ENCODE measurements at places on chromosomes 4 and X.

DNA sequence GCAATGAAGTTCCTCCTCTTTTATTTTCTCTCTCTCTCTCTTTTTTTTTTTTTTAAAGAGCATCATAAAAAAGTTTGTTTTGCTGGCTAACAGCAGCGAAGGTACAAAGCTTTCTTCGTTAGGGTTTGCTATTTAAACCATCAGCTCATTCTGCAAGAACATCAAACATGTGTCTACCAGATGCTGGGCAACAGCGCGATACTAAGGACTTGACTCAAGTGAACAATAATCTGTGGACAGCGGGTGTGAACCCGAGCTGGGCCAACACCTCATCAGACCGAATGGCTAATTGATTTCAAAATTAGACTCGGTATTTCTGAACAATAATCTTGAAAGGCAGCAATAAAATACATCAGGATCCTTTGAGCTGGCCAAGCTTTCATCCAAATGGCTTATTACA is 246.4 kb downstream of the FBXO8 start:
- DNase-seq: no peak

DNA sequence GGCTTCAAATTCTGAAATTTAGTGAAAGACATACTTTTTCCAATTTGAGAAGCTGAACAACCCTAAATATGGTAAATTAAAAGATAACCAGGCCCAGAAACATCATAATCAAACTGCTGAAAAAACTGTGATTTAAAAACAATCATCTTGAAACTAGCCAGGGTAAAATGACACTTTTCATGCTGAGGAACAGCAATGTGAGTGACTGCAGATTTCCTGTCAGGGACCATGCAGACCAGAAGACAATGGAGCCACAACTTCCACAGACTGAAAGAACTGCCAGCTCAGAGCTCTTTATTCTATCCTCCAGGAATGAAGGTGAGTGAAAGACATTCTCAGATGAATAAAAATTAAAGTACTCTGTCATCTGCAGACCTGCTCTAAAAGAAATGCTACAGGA is 73.3 kb downstream of the NAT8L start:
- DNase-seq: no peak

DNA sequence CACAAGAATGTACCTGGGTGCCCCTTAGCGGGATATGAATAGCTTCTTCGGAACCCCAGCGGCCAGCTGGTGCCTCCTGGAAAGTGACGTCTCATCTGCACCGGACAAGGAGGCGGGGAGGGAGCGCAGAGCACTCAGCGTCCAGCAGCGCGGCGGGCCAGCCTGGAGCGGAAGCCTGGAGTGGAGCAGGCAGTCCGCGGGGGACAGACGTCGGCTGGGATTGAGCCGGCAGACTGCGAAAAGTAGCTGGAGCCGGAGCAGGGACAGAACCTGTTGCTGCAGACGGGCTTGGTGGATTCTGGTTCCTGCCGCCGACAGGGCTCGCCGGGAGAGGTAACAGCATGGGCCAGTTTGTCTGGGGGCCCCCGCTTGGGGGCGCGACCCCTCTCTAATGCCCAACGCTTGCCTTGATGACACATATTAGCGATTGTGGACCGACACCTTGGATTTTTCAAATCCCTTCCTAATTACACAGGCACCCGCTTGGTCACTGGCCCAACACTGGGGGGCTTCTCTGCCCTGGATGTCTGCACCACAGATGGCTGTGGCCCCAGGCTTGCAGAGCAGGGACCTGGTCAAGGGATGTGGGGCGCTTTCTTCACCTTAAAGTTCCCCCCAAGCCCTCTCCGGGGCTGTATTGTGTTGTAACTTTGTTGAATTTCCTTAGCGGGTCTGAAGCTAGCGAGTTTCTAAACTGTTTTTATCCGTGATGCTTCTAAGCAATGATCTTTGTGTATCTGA is at the start of gene NPFFR2:
NPFFR2 (plus strand) TSS at position 133 of the 741 bp plus-strand sequence. CDS start 96,592 bp downstream, outside the sequence.
- no peak for DNase-seq

DNA sequence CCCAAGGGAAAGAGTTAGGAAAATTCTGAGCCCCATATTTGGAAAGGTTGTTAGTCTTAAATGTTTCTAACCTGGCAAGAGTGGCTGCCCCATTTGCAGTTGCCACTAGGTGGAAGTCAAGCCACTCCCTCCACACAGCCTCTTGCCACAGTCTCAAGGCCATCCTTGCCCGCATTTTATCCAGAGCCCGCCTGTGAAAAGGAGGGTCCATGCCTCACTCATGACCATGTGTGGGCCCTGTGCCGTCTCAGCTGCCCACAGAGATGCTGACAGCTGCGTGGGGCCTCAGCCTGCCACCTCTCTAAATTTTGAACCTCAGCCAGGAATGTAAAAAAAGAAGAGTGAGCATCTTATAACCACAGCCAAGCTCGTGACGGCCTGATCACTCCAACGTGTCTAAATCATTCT is 201.5 kb upstream of the FAM241A start:
- DNase-seq: no peak

- no peak for DNase-seq
Observed at GRCh38 chrX:46635186-46635585, 61.6 kb downstream of the CHST7 start.

DNA sequence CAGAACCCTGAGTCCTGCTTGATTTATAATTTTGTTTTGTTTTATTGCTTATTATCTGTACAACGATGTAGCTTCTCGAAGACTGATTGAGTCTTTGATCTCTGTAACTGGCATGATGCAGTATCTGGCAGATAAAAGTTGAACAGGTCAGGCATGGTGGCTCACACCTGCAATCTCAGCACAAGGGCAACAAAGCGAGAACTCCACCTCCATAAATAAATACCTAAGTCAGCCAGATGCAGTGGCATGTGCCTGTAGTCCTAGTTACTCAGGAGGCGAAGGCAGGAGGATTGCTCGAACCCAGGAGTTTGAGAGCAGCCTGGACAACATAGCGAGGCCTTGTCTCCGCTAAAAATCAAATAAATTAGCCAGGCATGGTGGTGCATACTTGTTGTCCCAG is 15.7 kb upstream of the WDR19 start:
- no peak for DNase-seq

DNA sequence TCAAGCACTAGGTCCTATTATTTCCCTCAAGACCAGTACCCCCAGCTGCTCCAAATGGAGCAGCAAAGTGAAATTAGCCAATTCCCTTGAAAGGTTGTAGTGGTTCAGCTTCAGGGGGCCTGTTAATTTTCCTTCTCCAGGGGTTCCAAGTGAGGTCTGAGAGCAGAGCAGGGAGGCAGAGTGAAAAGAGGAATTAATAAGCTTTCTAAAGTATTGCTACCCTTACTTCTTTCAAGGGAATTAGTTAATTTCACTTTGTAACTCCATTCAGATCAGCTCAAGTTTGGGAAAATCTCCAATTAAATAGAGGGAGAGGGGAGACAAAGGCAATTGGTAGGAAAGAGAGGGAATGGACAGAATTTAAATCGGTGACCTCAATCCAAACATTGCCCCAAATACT is 78.7 kb upstream of the SLC7A11 start:
- no peak for DNase-seq

DNA sequence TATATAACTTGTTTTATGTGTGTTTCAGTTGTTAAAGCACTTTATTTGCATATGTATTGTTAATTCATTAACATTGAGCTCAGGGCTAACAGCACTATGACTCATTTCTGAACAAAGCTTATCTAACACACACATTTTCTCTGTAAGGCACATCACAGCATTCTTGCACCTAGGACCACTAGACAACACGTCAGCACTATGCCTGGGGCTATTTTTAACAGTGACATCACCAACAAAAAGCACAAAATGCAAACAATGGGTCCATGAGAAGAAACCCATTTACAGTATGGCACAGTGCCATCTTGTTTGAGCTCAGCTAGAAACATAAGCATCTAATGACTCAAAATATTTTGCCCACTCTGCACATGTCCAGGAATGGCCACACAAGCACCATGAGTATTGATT is 124.4 kb downstream of the RELL1 start:
- no peak for DNase-seq

DNA sequence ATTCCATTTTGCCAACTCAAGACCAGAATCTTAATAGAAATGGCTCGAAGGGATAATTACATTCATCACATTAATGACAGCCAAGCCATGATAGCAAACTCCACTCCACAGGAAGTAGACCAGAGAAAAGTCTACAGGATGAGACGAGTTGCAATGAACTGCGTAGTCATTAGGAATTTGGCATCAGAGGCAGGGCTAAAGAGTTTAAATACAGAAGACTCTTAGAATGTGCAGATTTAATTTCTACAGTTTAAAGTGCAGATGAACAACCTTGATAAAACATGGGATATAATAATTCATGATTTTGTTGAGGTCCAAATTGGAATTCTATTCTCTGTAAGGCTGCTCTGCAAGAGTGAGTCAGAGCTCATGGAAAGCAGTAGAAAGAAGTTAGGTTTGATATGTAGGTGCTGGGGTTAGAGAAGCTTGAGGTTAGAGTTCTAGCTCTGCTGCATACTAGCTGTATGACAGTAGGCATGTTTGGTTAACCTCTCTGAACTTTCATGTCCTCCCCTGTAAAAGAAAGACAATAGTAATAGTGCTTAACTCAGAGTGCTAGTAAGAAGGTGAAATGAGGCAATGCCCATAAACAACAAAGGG is 32.2 kb downstream of the LNX1 start:
- no peak for DNase-seq

- DNase-seq: no peak
Observed at GRCh38 chr4:7628432-7628831, 193.7 kb upstream of the PSAPL1 start.

GRCh38 chrX:33160273-33160672 is 51.1 kb downstream of the DMD start:
- DNase-seq: no peak

DNA sequence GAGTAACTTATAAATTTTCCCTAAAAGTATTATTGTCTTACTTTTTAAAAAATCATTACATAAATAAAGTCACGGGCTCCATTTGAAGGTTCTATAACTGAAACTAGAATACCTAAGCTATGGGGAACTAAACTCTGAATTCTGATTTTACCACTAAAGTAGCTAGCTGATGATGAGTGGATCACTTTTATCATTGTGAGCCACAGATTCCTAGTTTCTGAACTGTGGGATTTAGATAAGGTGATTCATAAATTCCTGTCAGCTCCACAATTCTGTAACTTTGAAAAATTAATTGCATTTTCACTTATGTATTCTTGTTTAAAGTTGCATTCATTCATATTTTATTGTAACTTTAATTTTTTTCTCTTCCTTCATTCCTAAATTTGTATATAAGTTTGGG is 540.9 kb downstream of the GBA3 start:
- DNase-seq: no peak

- no peak for DNase-seq
Observed at GRCh38 chr4:8381814-8382581, 58.5 kb downstream of the ACOX3 start.

DNA sequence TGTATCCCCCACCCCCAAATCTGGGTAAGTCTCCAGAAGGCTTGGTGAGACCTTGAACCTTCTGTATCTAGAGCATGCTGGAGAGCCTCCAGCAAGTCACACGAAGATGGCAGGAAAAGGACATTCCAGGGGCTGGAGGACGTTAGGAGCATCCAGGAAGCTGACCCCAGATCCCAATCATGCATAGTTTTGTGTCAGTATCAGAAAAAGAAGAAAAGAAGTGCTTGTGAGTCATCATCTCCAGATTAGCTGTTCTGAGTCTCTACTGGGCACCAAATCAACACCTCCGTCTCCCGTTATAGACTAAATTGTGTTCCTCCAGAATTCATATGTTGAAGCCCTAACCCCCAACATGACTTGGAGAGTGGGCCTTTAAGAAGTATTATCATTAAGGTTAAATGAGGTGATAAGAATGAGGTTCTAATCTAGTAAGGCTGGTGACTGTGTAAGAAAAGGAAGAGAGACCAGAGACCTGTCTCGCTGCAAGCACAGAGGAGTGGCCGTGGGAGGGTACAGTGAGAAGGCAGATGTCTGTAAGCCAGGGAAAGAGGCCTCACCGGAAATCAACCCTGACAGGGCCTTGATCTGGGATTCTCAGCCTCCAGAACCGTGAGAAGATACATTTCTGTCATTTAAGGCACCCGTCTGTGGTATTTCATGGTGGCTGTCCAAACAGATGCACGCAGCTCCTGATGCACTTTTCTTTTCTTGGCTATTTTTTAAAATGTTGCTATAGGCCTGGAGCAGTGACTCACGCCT is 38.1 kb upstream of the CLDN24 start:
- DNase-seq: no peak

- DNase-seq: no peak
Observed at GRCh38 chrX:47595716-47596251, 13.5 kb downstream of the TIMP1 start.

DNA sequence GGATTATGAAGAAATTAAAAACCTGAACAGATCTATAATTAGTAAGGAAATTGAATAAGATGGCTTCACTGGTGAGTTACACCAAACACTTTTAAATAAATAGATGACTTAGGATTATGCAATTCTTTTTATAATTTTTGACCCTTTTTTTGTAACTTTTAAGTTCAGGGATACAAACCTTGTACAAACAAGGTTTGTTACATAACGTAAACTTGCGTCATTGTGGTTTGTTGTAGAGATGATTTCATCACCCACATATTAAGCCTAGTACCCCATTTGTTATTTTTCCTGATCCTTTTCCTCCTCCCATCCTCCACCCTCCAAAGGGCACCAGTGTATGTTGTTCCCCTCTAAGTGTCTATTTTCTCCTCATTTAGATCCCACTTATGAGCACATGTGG is 75.7 kb downstream of the CPEB2 start:
- no peak for DNase-seq

- no peak for DNase-seq
Observed at GRCh38 chrX:13093529-13094140, 49.2 kb upstream of the FAM9C start.

GRCh38 chrX:12162420-12162819 is 24.1 kb downstream of the FRMPD4 start:
- no peak for DNase-seq

DNA sequence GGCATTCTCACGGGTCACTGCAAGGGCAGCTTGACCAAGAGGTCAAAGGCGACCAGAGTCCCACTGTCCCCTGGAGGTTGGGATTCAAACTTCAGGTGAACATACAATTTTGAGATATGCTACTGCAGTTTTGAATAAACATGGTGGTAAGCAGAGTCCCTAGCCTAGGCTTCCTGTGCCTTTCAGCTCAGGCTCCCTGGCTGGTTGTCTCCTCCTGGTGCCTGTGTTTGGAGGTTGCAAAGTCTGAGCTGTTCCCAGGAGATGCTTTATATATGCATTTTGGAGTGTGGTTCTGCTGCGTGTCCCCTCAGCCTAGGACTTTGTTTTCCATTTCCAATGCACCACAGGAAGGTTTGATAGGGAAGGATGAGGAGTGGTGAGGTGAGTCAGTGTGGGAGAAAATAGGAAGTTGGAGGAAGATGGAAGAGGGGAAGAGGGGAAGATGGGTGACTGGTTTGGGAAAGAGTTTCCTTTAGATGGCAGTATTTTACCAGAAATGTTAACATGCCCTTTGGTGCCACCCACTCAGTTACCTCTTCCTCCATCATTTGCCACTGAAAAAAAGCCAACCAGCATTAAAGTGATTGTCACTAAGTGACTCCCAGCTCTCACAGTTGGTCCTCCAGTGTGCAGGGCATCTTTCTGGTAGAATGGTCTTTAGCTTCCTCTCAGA is 211.7 kb upstream of the AGTR2 start:
- DNase-seq: no peak

- no peak for DNase-seq
Observed at GRCh38 chr4:40829586-40829985, 79.8 kb downstream of the NSUN7 start.

GRCh38 chrX:129689796-129690195 is 35.0 kb upstream of the APLN start:
- no peak for DNase-seq

- no peak for DNase-seq
Observed at GRCh38 chrX:65657659-65658058, 9.8 kb upstream of the MSN start.

All from activated T-helper 2 cell treated with anti-CD3 and anti-CD28 coated beads, Interferon-gamma antibody, Interleukin-2, Interleukin-4, amounts not matched to agents 10 μg/mL and 5 μg/mL and 100 μg/mL, durations not matched to agents 14 hours and 24 hours and 36 hours (primary cell).